Activated CD8-positive, alpha-beta T cell treated with anti-CD3 and anti-CD28 coated beads for 36 hours (primary cell): ENCODE measurements at places on chromosomes 11 and 22.

- peak; percentile 20 for DNase-seq
These were observed 702 bp upstream of the KCNJ4 start for GRCh38 chr22:38455530-38456271.

GRCh38 chr22:24752088-24752623 is 22.4 kb downstream of the PIWIL3 start:
- DNase-seq, result no peak

- no peak for DNase-seq
These were observed 545.7 kb upstream of the B3GAT1 start for GRCh38 chr11:134957540-134958335.

- no peak for DNase-seq
These were observed 7.9 kb downstream of the FBLN1 start for GRCh38 chr22:45510376-45511232.

GRCh38 chr11:9740202-9740883 is 76.5 kb downstream of the SWAP70 start:
- DNase-seq, result no peak

DNA sequence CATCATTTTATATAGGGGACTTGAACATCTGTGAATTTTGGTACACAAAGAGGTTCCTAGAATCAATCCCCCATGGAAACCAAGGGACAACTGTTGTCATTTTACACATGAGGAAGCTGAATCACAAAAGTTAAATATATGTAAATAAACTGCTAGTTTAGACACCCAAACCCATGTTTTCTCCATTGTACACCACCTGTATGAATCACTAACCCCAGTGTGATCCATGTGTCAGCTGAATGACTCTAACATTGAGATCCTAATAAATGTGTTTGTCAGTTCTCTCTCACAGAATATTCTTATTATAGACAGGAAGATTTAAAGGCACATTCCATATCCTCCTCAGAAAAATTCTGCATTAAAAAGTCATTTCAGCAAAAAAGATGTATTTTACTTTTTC is 83.3 kb downstream of the ATG16L2 start:
- no peak for DNase-seq

DNA sequence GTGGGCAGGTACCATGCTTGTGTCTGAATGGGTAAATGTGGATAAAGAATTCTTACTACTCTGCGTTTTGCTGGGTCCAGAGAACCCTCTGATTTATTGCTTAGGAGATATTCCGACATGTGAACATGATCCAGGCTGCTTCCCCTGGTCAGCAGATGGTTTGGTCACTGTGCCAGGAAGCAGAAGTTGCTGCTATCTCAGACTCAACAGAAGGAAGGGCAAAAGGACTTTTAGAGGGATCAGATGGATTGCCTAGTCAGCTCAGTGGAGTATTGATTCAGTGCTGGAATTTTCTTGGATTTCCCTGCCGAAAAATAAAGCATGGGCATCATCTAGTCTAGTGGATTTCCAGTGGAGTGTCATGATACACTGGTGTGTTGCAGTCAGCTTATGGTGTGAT is 440.1 kb downstream of the NTM start:
- DNase-seq, result no peak

GRCh38 chr11:102966011-102966410 is 10.5 kb upstream of the MMP13 start:
- no peak for DNase-seq

GRCh38 chr11:42901084-42901483 is 410.7 kb upstream of the API5 start:
- no peak for DNase-seq

- DNase-seq, result no peak
These were observed 23.9 kb upstream of the TFIP11 start for GRCh38 chr22:26536056-26536761.

DNA sequence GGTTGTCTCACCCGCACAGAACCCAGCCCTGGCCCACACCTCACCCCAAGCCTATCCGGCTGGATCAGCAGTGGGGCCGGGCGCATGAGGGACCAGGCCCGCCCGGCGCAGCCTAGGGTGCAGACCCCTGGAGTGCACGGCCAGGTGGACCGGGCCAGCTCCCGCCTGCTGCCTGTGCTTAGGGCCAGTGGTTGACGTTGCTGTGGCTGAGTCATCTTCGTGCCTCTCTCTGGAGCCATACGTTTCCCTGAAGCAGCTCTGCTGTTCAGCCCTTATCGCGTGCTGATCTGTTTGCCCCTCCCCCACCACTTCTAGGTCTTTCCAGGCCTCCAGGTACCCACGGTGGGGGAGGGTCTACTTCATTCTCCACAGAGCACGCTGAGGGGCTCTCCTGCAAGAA is 39.5 kb downstream of the CDKN1C start:
- no peak for DNase-seq

- no peak for DNase-seq
These were observed 72.3 kb upstream of the CHRM4 start for GRCh38 chr11:46463701-46464421.

DNA sequence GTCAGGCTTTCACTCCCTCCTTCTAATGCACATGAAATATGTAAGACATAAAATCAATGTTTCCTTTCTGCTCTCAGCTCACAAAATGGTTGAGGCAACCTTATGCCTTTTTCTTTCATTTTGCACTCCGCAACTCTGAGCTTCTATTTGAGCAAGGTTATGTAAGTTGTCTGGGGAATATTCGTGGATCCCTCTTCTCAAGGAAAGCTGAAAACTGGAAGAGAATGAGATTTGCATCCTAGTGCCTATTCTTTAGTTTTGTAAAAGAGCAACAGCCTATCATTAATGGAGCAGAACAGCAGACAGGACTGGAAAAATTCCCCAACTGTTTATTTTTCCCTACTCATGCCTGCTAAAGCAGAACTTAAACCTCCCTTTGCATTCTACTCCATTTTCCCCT is 141.7 kb downstream of the FAM76B start:
- DNase-seq, result no peak

DNA sequence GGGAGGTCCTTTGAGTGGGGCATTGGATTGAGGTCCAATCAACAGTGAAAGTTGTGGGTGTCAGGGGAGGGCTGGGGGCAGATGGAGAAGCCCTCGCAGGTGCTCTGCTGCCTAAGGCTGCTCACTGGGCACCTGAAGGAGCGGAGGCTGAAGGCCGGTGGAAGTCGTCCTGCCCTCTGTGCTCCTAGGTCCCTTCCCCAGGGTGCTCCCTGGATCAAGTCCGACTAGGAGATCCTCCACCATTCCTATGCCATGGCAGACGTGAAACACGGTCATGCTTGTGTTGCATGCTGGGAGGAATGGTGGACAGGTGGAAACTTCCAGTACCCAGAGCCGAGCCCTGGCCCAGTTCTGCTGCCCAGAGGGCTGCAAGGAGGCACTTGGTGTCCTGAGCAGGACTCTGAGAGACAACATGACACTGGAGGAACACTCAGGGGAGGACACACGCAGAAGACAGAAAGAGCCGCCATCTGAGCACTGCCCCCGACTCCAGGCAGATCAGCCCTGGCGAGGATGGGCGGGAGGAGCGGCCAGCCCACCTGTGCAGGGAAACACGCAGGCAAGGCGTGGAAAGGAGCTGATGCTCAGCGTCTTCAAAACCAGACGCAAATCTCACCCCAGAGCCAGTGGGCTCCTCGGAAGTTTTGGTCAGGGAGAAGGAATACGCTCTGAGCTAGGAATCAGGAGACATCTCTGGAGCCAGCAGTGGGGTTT is 786.8 kb downstream of the BRD1 start:
- no peak for DNase-seq

DNA sequence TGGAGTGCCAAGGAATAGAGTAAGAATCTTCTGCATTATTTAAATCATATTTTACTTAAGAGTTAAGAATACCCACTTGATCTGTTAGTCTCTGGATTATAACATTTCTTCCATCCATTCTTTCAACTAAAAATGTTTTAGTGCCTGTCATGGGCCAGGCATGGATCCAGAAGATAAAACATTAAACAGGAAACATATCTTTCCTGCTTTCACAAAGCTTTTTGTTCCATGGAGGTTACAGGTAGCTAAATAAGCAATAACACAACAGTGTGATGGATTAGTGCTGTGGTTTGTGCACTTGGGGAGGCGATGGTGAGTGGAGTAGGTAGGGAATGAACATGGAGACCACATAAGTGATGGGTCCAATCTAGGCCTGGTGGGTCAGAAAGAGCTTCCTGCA is 258.5 kb downstream of the DDX10 start:
- no peak for DNase-seq

DNA sequence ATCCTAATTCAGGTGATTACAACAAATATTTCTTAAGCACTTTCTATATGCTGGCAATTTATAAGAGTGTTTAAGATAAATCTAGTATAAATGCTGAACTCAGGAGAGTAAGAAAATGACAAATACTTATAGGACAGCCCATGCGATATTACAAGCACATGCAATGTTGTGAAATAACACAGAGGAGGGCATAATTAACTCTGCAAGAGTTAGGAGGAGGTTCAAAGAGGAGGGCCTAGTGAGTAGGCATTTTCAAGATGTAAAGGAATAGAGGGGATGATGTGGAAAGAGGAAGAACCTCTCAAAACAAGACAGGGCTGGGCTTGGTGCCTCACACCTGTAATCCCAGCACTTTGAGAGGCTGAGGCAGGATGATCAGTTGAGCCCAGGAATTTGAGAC is 37.1 kb upstream of the IL17RA start:
- DNase-seq, result no peak

DNA sequence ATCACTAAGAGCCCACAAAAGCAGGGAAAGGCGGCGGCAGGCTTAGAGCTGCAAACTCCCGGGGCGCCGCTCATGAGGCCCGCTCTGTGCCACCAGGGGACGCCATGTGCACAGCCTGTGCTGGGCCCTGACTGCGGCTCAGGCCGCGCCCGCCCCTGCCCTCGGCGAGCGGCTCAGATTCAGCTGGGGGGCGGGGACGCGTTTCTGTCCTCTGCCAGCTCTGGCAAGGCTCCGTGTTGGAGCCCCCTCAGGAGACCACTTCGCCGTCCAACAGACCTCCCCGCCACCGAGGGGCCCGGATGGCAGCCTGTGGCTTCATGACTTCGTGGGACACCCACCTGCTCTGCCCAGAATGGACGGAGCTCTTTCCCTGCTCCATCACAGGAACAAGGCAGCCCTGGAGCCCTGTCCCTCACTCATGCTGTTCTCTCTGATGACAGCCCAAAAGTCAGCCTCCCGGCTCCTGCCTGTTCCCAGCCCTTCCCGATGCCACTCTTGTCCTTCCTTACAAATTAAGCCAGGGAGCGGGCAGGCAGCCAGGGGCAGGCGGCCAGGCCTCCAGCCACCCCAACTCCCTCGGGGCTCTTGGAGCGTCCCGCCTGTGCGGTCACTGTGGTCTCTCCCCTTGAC is 69.1 kb downstream of the NAT10 start:
- peak; percentile 91 for DNase-seq

DNA sequence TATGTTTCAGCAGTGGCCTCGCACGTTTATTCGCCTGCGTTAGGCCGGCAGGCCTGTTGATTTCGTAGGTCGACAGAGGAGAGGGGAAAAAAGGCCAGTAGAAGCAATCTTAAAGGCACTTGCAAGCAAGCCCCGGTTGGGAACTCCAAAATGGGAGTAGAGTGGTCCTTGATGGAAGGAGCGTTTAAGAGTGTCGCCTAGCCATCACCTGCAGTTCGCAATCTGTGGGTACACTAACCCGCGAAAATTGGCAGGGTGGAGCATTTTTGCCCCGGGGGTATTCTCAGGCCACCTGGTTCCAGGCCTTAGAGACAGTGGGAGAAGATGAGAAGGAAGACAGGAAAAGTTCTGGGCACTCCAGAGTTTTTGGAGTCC is 1.1 kb downstream of the EWSR1 start:
- DNase-seq, result no peak

DNA sequence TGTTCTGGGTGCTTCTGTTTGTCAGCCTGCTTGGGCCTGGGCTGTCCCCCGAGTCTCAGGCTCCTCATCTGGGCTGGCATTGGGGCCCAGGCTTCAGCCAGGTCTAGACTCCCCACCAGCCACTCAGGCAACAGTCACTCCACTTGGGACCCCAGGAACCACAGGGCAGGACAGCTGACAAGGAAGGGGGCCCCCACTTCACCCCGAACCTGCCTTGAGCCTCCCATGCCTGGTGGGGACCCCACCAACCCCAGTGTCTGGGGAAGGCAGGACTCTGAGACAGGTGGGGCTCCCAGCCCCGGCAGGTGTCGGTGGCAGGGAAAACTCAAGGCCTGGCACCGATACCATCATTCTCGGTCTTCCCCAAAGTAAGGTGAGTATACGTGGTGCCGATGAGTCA is 11.7 kb upstream of the LTO1 start:
- no peak for DNase-seq

GRCh38 chr11:64254326-64254725 is 3.0 kb downstream of the PLCB3 start:
- no peak for DNase-seq

- DNase-seq, result no peak
These were observed 21.9 kb downstream of the TTLL8 start for GRCh38 chr22:50035976-50036724.

DNA sequence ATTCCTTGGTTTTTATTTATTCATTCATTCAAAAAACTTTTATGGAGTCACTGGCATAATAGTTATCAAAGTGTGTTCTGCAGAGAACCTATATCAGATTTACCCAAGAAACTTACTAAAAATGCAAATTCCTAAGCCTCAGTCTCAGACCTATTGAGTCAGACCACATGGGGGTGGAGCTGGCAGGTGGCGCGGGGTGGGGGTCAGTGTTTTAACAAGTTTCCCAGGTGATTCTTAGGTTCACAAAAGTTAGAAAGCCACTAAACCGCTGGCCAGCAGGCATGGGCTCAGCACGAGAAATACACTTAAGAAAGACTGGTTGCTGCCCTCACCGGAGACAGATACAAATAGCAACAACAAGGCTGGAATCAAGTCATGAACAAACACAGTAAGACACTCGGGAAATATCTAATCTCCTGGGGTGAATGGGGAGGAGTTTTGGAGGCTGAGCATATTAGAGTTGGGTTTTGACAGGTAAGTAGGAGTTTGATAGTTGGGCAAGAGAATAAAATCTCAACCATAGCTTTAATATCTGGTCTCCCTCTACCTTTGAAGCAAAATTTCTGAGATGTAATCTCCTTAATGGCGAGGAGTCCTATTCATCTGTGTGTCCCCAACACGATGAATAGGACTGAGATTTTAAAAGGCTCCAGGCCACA is 167.5 kb upstream of the NECTIN1 start:
- no peak for DNase-seq
